ENCODE measurements at places on chromosomes 6 and 20.

GRCh38 chr6:32196682-32197616 lies 4.5 kb upstream of the GPSM3 start:
- DNase-seq, result no peak

GRCh38 chr6:137746264-137746663 lies 120.8 kb upstream of the TNFAIP3 start:
- no peak for DNase-seq

DNA sequence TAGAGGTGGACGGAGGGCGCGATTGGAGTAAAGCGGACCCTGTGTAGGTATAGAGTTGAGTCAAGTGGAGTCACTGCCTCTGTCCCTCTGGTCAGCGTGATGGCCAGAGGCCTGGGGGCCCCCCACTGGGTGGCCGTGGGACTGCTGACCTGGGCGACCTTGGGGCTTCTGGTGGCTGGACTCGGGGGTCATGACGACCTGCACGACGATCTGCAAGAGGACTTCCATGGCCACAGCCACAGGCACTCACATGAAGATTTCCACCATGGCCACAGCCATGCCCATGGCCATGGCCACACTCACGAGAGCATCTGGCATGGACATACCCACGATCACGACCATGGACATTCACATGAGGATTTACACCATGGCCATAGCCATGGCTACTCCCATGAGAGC lies 479 bp downstream of the SLC39A7 start:
- no peak for DNase-seq

GRCh38 chr6:92292067-92292466 lies 1127.3 kb downstream of the EPHA7 start:
- no peak for DNase-seq

GRCh38 chr6:143743301-143744166 lies 65.8 kb downstream of the PHACTR2 start:
- no peak for DNase-seq

DNA sequence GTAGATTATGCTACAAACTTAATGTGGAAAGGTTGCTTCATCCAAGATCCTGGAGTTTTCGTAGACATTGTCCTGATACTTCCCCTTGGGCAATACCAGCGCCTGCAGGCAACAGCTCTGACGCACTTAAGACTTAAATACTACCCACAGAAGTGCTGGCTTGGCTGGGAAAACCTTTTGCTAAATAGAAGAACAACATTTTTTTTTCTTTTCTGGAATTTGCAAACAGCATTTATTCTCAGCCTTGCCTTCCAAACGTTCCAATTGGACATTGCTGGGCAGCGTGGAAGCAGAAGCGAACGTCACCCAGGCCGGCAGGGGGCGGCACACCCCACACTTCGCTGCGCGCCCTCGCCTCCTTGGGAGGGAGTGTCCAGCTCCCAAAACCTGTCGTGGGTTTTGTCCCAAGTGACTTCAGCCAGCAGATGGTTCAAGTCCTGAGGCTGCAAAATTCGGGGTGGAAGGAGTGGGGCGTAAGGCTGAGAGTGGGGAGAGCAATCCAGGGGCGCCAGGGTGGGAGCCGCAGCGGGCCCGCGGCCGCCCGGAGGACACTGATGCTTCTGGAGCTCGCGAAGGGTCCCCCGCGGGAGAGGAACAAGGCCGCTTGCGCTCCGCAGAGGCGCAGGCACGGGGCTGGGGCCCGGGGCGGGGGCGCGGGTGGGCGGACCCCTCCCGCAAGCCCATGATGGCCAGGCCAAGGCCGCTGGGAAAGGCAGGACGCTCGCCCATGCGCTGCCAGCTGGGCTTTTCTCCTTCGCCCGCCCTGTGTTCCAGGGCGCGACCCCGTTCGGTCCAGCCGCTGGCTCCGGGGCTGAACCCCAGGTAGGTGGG lies 60.8 kb upstream of the MAP3K4 start:
- peak; percentile 60 for DNase-seq

DNA sequence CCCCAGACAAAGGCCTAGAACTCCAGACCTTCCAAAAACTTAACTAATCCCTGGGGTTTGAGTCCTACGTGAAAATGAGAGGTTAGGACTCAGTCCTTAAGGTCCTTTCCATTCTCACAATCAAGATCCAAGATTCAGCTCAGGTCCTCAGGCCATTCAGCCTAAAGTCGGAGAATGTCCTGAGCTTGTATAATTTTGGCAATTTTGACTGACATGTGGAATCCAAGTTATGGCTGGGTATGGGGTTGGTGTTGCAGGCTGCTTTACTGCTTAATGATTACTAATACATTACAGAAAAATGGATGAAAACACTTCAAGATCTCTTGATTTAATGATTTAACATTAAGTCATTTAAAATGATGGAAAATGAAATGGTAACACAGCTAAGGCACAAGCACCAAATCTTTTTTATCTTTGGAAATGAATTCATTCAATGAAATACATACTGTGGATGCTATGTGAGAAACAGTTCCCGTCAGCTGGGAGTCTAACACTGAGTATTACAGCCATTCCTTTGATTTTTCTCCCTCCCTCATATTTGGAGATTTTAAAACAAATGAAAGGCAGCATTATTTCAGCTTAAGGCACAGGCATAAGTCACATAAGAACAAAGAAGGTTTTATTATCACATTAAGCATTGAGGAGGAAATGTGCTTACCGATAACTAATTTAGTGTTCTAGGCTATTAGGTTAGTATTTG lies 1.3 kb downstream of the ARHGAP18 start:
- no peak for DNase-seq

GRCh38 chr6:2970753-2971419 lies 481 bp downstream of the SERPINB6 start:
- peak; percentile 58 for DNase-seq

- no peak for DNase-seq
Measured at GRCh38 chr20:43903953-43904826, 10.5 kb upstream of the TOX2 start.

DNA sequence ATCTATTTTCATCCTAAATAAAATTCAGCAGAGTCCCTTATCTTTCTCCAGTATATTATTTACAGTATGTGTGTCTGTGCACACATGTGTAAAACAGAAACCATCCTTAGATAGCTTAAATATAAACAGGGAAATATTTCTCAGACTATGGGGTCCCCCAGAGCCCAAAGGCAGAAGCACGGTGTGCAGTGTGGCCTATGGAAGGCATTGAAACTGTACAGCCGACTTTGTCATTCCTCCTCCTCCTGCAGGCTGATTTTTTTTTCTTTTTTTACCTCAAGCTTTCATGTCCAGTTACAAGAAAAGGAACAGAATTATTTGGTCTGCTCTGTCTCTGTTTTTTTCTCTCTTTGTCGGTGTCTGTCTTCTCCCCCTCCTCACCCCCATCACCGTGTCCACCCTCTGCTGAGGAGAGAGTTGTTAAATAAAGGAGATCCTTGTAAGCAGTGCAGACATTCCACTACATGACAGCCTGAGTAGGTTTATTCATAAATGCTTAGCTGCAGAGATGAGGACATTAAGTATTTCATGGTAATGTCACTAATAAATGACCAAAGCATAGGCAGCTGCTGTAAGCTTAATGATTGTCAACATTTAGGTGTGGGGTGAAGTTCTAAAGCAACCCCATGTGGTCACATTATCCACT lies 31.8 kb upstream of the SLC35D3 start:
- no peak for DNase-seq

DNA sequence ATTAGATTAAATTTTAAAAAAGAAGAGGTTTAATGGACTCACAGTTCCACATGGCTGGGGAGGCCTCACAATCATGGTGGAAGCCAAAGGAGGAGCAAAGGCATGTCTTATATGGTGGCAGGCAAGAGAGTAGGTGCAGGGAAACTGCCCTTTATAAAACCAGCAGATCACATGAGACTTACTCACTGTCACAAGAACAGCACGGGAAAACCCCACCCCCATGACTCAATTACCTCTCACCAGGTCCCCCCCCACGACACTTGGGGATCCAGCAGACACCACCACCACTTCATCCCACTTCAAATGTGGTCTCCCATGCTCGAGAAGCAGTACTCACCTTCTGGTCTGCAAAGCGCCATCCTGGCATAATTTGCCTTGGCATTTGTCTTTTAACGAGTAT lies 24.6 kb downstream of the MTFR2 start:
- peak; percentile 19 for DNase-seq
